ENCODE measurements at places on chromosomes 5 and 9.

- DNase-seq = no peak
Measured at GRCh38 chr9:7237473-7238246, 479.9 kb downstream of the KDM4C start.

- no peak for DNase-seq
Measured at GRCh38 chr5:134112726-134113362, 1.6 kb upstream of the TCF7 start.

GRCh38 chr5:53017383-53017782 is 28.2 kb downstream of the ITGA2 start:
- DNase-seq = no peak

DNA sequence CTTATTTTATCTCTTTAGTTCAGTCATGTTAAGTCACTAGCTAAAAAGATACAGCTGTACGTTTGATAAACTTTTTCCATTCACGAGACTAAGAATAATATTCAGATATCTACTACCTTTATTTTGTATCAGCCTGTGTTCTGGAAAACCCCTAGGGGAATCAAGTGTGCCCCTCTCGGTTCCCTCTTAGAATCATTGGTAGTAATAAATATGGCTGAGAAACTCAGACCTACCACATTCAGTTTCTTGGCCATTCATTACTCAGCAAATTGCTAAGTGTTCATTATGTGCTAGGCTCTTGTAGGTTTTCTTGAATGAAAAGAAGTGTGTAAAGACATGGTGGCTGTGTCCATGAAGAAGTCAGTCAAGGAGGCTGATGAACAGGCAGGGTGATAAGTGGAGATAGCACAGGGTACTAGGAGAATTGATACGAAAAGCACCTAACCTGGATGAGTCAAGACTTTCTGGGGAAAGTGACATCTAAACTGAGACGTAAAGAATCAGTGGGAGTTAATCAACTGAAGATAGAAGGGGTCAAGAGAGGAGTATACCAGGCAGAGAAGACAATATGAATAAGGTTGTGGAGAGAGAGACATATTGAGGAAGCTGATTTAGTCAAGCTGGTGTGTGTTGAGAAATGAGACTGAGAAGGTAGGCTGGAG is 86.2 kb downstream of the CSNK1G3 start:
- no peak for DNase-seq

DNA sequence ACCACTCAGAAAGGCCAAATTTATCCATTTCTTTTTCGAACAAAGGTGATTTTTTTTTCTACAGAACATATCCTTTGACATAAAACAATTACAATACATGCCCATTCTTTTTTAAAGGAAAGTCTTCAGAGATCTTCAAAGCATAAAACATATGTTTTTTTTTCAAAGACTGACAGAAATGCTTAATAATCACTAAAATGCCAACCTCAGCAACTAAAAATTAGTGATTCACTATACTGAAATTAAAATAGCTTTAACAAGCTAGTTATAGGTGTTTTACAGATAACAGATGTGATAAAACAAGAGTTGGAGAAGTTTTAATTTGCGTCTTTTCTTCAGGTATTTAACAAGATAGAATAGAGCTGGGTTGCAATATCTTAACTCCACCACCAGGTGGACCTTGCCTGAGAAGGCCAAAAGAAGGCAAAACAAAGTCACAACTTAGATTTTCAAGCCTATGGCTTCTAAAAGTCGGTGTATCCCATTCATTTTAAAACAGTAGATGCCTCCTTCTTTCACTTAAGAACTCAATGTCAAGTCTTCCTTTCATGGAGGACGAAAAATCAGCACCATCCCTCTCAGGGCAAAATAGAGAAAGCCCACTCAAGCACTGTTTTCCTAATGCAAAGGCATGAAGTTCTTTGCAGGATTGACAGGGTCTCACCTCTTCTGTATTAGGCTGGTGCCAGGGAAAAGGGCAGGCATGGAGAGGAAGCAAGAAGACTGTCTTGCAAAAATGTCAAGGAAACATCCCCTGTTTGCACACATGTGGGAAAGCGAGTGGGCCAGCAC is 31.1 kb upstream of the CPLX2 start:
- peak; percentile 32 for DNase-seq

DNA sequence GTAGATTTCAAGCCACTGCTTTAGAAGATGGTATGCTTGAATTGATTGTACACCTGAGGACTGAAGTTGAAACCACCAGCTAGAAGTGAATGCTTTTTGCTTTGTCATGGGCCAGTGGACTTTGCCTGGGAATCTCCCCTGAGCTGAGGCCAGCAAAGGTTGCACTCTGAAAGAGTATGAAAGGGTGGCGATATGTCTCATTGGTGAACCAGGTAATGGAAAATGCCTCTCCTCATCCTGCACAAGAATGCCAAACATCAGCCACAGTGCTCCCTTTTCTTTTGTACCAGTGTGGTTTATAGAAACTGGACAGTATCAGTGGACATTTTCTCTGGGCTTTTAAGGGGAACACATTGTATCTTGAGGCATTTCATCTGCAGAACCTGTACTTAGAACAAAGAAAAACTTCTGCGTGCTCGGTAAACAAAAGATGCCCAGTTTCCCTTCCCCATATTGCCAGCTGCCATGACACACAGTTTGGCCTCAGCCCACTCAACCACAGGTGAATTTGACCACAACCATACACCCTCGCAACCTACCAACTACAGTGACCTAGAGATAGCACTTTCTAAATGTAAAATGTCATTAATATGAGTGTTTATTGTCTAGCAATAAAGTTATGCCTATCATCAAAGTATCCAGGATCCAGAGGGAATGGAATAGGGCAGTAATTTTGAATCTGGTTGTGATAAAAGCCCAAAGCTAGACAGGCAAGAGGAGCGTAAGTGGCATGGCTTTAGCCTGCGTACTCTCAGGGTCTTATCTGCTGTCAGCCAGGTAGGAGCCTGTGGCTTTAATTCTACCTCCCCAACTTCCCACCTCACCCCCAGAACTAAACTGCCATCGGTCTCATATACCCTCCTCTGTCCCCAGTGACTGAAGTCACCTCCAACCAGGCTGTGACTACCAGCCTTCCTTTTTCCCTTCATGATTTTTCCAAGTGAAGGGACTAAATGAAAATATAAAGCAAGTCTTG is 79.5 kb upstream of the LHFPL2 start:
- DNase-seq = no peak

- no peak for DNase-seq
Measured at GRCh38 chr9:18928711-18929110, 104.3 kb downstream of the SAXO1 start.

- peak; percentile 48 for DNase-seq
Measured at GRCh38 chr5:96064877-96065276, 103.2 kb upstream of the ELL2 start.

GRCh38 chr5:59583810-59584562 is 309.5 kb downstream of the PDE4D start:
- no peak for DNase-seq

- no peak for DNase-seq
Measured at GRCh38 chr5:138491284-138491648, 26.0 kb downstream of the EGR1 start.

DNA sequence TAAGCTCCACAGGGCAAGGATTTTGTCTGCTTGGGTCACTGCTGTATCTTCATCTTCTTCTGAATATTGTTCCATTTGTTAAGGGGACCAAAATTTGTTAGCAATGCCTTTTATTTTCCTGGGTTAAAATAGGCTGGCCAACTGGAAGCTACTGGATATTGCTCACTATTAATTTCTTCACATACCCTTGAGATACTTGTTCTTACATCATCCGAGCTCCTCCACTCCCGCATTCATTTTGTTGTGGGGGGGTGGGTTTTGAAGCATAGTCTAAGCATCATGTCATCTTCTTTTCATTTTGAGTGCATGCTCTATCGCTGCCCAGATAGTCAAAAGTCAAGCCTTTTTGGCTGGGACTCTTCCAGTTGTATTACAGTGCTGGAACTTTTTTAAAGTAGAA is 42.5 kb upstream of the PIK3R1 start:
- DNase-seq = no peak

- no peak for DNase-seq
Measured at GRCh38 chr5:154302161-154302560, 111.6 kb downstream of the GALNT10 start.

DNA sequence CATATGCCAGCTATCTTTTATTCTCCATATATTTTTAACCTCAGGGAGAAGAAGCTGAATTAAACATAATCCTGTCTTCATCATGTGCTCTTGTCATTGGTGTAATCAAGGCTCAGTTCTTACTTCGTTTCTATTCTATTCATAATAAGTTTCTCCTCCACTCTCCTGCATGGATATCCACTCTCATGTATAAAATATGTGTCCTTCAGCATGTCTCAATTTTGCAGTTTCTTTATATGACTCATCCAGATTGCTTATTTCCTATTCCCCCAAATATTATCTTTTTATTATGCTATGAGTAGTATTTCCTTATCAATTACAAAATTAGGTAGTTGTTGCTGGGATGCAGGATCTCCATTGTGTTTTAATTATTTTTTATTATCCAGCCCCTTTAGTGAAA is 643.7 kb upstream of the ACO1 start:
- no peak for DNase-seq

DNA sequence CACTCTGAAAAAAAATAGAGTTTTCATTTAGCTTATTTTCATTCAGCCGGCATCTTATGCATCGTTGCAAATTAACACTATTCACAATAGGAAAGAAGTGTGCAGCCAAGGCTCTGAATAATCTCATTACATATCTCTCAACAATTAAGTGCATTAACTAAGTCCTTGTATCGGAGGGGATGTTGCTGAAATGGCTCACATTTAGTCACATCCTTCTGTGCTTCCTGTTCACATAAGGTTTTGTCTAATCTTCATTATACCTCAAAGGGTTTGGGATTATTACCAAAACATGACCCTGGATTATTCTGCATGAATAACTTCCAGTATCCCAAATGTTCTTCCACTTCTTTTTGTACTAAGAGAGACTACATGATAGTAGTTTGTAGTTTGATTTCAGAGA is 278.0 kb upstream of the GRIA1 start:
- DNase-seq = no peak

- DNase-seq = no peak
Measured at GRCh38 chr5:157362502-157362901, 96.6 kb downstream of the CYFIP2 start.

GRCh38 chr9:133737774-133738639 is at the start of gene SARDH:
TSS of gene SARDH (minus strand) at chr9:133738352. CDS start at chr9:133734173, 4,179 bp downstream.
- no peak for DNase-seq

- DNase-seq = no peak
Measured at GRCh38 chr5:110840347-110840960, 101.6 kb downstream of the SLC25A46 start.

Measured in activated CD4-positive, alpha-beta T cell treated with anti-CD3 and anti-CD28 coated beads, Interleukin-2, Interleukin-4, amounts not matched to agents 100 ng/mL and 50 ng/mL, durations not matched to agents 16 hours and 8 hours (primary cell).